Activated T-cell treated with anti-CD3 and anti-CD28 coated beads, Interleukin-2, amount 50 U/mL, for 4 hours (primary cell): ENCODE measurements at places on chromosomes 2 and 18. TPM values are rescaled to one million over a fixed set of nuclear protein-coding genes. Genes with fewer than 3 reads are reported as not detected.

The SF3B1 gene
- total RNA-seq = 249 TPM

The ELOA2 gene
- total RNA-seq = not detected

The RAB6C gene
- not detected for total RNA-seq

The LCT gene
- total RNA-seq = 0.05 TPM

The MAPK4 gene
- not detected for total RNA-seq

The MAP3K19 gene
- not detected for total RNA-seq

The LRP2 gene
- not detected for total RNA-seq

The SERPINB3 gene
- total RNA-seq = not detected

The REG3G gene
- total RNA-seq = 0.43 TPM

The GLB1L gene
- total RNA-seq = 3.2 TPM

The CTAGE1 gene
- total RNA-seq = not detected

The SLC9A4 gene
- total RNA-seq = not detected

The CASP10 gene
- 3.4 TPM for total RNA-seq

The ADGRF3 gene
- total RNA-seq = 2.8 TPM

The IL1F10 gene
- total RNA-seq = not detected

The LOXHD1 gene
- not detected for total RNA-seq

The MAP4K4 gene
- total RNA-seq = 30.7 TPM

The DSC2 gene
- 0.08 TPM for total RNA-seq

The COL4A4 gene
- not detected for total RNA-seq

The IL18R1 gene
- total RNA-seq = 19.3 TPM

The ERICH2 gene
- not detected for total RNA-seq

The EPAS1 gene
- 7.0 TPM for total RNA-seq

The TCF23 gene
- not detected for total RNA-seq

The KLHL29 gene
- 0.82 TPM for total RNA-seq

The TFCP2L1 gene
- 0.03 TPM for total RNA-seq

The CD28 gene
- total RNA-seq = 78.3 TPM

The NCKAP1 gene
- 13.0 TPM for total RNA-seq

The PROKR1 gene
- not detected for total RNA-seq

The AUP1 gene
- total RNA-seq = 204 TPM

The ANKRD62 gene
- not detected for total RNA-seq

The AMMECR1L gene
- 18.6 TPM for total RNA-seq

The KATNAL2 gene
- 0.54 TPM for total RNA-seq

The CTNNA2 gene
- not detected for total RNA-seq

The CDK15 gene
- not detected for total RNA-seq

The SP140L gene
- 28.7 TPM for total RNA-seq

The SERPINB10 gene
- not detected for total RNA-seq

The DNAJC5G gene
- total RNA-seq = not detected

The ERBB4 gene
- total RNA-seq = not detected

The STARD6 gene
- 0.52 TPM for total RNA-seq

The KYNU gene
- total RNA-seq = 1.1 TPM

The KIF1A gene
- total RNA-seq = 3.1 TPM

The TOGARAM2 gene
- 2.3 TPM for total RNA-seq

The IL1A gene
- 3.8 TPM for total RNA-seq

The MOCOS gene
- 0.05 TPM for total RNA-seq

The CD8A gene
- 78.6 TPM for total RNA-seq

The IMP4 gene
- total RNA-seq = 316 TPM

The ITGB6 gene
- total RNA-seq = not detected

The HAUS1 gene
- 34.7 TPM for total RNA-seq

The TMEM200C gene
- not detected for total RNA-seq

The FBXO41 gene
- 27.6 TPM for total RNA-seq
